ENCODE measurements at places on chromosomes 13 and 19. TPM values are rescaled to one million over a fixed set of nuclear protein-coding genes. Genes with fewer than 3 reads are reported as not detected.

DNA sequence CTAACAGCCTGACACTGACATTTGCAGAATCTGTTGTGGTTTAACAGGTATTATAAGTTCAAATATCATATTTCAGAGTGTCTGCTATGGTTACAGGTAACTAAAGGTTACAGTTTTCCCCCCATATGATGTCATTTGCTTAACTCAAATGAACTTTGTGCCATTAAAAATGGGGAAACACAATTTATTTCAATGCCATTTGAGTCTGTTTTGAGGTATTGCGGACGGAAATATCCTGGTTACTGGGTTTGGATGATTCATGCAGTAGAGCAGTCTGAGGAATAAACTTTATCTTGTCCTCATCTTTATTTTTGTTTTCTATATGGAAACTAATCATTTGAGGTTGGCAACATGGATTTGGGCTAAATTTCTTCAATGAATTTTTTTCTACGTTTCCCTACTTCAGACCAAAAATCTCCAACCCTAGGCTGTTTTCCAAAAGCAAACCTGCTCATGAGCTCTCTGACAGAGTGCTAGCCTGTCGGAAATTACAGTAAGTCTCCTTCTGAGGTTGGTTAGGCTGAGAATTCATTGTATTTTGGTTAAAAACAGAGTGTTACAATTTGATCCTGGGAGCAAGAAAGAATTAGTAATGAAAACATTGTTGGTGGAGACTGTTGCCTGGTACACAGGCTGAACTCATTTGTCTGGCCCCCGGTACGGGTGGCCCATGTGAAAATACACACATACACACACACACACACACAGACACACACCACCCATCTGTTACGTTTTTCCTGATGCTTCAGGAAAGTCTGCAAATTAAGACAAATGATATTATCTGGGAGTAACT is 66.1 kb downstream of the AKAP11 start:
- H3K27ac ChIP-seq = no peak overlapping the region
- no peak for DNase-seq
- H3K36me3 ChIP-seq = no peaks in the 10 kb centered on the region
- H3K4me3 ChIP-seq = no peak overlapping the region

DNA sequence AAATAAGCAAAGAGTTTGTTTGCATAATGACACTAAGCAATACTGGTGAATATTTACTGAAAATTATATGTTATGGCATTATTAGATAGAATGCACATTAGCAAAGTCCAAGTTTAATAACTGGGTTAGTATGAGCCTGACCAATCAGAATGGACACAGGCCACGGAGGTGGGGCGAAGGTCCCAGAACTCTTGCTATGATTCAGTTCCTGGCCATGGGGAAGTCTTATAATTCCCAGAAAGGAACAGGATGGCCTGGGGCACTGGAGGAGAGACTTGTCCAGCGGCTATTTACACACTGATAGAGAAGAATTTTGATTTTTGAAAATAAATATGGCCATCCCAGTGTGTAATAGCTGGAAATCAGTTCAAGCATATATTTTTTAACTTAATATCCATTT is 372.0 kb downstream of the EFNB2 start:
- no peaks in the 10 kb centered on the region for H3K36me3 ChIP-seq
- DNase-seq = no peak
- no peak overlapping the region for H3K27ac ChIP-seq
- H3K4me3 ChIP-seq = no peak overlapping the region
- H3K4me1 ChIP-seq = no peaks in the 10 kb centered on the region
- no peaks in the 10 kb centered on the region for H3K27me3 ChIP-seq

The ZNF816 gene
- polyA plus RNA-seq = 5.1 TPM

The MIA gene
- polyA plus RNA-seq = 7.4 TPM

GRCh38 chr13:66665991-66666390 is 564.1 kb downstream of the PCDH9 start:
- H3K36me3 ChIP-seq = no peaks in the 10 kb centered on the region
- H3K27me3 ChIP-seq = no peaks in the 10 kb centered on the region
- no peak overlapping the region for H3K4me3 ChIP-seq
- H3K4me1 ChIP-seq = no peaks in the 10 kb centered on the region
- no peak overlapping the region for H3K27ac ChIP-seq

GRCh38 chr13:49419276-49419675 is 24.6 kb downstream of the CAB39L start:
- H3K4me1 ChIP-seq = no peaks in the 10 kb centered on the region
- H3K4me3 ChIP-seq = no peak overlapping the region
- no peak overlapping the region for H3K27ac ChIP-seq
- H3K27me3 ChIP-seq = no peaks in the 10 kb centered on the region

The KLC3 gene
- polyA plus RNA-seq = 15.3 TPM

DNA sequence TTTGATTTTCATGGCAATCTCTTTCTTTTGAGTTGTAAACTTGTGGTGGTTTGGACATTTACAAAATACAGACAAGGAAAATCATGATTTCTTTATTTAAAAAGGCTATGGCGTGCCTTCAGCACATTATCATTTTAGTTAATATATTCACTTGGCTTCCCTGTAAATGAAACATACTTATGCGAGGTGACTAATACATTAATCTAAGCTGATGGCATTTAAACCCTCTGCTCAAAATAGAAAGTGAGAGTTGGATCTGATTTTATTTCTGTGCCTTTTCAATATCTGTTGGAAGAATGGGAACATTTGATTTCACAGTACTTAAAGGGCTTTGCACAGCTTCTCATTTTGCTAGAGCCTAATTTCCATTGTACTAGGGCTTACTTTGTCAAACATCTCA is 289.8 kb downstream of the MTUS2 start:
- no peak overlapping the region for H3K4me3 ChIP-seq
- H3K36me3 ChIP-seq = no peaks in the 10 kb centered on the region

The KLK2 gene
- 0.07 TPM for polyA plus RNA-seq

GRCh38 chr19:54073829-54074228 is 7.3 kb downstream of the TARM1 start:
- DNase-seq = no peak
- no peaks in the 10 kb centered on the region for H3K27me3 ChIP-seq
- H3K4me3 ChIP-seq = no peak overlapping the region
- no peak overlapping the region for H3K27ac ChIP-seq
- H3K4me1 ChIP-seq = no peaks in the 10 kb centered on the region

DNA sequence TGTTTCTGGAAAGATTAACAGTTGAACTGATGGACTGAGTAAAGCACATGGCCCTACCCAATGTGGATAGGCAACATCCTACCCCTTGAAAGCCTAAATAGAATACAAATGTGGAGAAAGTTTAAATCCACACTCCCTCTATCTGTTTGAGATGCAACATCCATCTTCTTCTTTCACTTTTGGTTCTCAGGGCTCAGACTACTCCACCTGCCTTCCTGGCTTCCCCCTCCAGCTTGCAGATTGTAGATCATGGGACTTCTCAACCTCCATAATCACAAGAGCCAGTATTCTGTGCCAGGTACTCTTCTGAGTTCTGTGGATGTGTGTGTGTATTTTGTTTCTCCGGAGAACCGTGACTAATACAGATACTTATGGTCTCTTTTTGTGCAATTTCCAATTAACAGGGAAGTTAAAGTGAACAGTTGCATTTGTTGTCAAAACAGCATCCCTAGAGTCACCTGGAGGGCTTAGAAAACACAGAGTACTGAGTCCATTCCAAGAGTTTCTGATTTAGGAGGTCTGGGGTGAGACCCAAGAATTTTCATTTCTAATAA is 590.3 kb upstream of the MIR17HG start:
- H3K36me3 ChIP-seq = no peaks in the 10 kb centered on the region
- no peak for DNase-seq
- H3K27ac ChIP-seq = no peak overlapping the region
- H3K4me1 ChIP-seq = no peaks in the 10 kb centered on the region
- H3K4me3 ChIP-seq = no peak overlapping the region
- H3K27me3 ChIP-seq = no peaks in the 10 kb centered on the region

The POLR2I gene
- polyA plus RNA-seq = 34.3 TPM

DNA sequence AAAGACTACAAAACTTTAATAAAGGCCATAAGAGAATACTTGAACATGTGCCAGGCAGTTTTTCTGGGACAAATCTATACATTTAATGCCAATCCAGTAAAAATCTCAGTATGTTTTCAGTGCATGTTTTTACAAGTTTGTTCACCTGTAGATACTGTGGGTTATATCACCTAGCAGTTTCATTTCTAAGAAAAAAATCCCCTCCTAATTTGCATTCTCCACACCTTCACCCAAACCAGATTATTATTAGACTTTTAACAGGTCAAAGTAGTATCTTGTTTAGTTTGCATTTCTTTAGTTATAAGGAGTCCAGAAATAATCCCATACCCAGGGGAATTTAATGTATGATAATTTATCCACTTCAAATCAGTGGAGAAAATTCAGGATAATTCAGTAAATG is 17.0 kb upstream of the LPAR6 start:
- peaks cover 2% of the 10 kb centered on the region for H3K4me1 ChIP-seq
- H3K27ac ChIP-seq = no peak overlapping the region
- DNase-seq = no peak
- no peaks in the 10 kb centered on the region for H3K27me3 ChIP-seq
- H3K36me3 ChIP-seq = no peaks in the 10 kb centered on the region

DNA sequence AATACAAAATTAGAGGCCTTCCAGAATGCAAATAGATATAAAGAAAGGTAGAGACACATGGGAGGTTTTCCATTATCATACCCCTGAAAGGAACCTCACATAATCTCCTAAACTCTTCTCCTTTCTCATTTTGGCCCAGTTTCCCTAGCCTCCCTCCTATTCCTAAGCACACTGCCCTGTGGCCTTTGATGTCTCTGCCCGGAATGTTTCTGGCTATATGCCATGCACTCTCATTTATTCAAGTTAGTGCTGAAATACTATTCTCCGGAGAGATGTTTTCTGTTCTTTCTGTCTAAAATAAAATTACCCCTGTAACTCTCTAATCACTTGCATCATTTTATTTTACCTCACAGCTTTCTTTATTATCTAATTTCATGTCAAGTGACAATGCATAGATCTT is 1287.7 kb downstream of the SLITRK5 start:
- no peaks in the 10 kb centered on the region for H3K27me3 ChIP-seq
- no peak overlapping the region for H3K4me3 ChIP-seq
- H3K27ac ChIP-seq = no peak overlapping the region
- H3K4me1 ChIP-seq = no peaks in the 10 kb centered on the region
- H3K36me3 ChIP-seq = no peaks in the 10 kb centered on the region

DNA sequence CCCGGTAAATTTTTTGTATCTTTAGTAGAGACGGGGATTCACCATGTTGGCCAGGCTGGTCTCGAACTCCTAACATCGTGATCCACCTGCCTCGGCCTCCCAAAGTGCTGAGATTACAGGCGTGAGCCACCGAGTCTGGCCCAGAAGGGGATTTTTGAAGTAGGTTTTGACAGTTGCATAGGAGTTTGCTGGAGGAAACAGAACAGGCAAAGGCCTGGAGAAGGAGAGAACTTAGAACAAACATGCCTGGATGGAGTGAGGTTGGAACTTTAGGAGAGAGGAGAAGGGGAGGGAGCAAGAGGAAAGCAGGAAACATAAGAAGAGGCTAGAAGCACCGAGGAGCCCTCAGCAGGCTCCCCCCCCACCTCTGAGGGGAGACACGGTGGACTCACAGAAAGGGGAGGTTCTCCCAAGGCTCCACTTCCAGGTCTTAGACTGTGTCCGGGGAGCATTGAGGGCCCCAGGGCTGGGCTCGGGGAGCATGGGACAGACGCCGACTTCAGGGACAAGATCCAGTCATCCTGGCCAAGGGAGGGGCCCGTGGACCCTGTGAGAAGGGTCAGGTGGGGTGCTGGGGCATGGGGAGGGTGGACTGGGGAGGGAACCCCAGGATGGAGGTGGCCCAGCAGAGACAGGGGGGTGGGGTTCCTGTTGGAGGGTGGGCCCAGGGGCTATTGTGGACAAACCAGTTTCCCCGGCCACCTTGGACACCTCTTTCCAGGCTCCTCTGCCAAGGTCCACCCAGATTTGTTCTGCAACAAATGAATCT is 1.8 kb upstream of the FBN3 start:
- peaks cover 10% of the 10 kb centered on the region for H3K4me1 ChIP-seq
- H3K36me3 ChIP-seq = no peaks in the 10 kb centered on the region
- H3K4me3 ChIP-seq = no peak overlapping the region
- DNase-seq = no peak
- H3K27me3 ChIP-seq = peaks cover 51% of the 10 kb centered on the region

DNA sequence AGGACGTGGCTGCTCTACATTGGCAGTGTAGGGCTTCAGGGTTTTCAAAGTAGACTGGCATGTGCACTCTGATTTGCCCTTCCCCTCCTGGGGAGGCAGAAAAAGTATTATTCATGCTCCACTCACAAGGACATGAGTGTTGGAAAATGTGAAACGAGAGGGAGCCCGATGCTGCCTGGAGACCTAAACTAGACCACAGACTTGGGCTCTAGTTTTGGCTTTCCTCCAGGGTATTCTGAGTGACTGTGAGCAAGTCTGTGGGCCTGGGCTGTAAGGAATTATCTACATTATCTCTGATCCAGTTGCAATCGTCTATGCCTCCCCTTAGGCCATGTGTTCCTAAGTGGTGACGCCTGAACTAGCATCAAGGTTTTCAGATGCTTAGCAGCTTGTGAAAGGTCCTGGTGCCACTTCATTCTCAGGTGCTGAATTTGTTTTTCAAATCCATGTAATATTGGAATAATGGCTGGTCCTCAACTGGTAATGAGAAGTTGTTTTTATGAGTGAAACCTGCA is 55.0 kb downstream of the MRPL57 start:
- H3K27me3 ChIP-seq = no peaks in the 10 kb centered on the region
- peaks cover 4% of the 10 kb centered on the region for H3K4me1 ChIP-seq
- no peak for DNase-seq
- no peak overlapping the region for H3K4me3 ChIP-seq
- H3K27ac ChIP-seq = no peak overlapping the region

The PSG11 gene
- polyA plus RNA-seq = not detected

GRCh38 chr13:22201375-22201925 is 530.6 kb downstream of the FGF9 start:
- H3K4me1 ChIP-seq = no peaks in the 10 kb centered on the region
- H3K4me3 ChIP-seq = no peak overlapping the region
- DNase-seq = no peak
- H3K36me3 ChIP-seq = no peaks in the 10 kb centered on the region

DNA sequence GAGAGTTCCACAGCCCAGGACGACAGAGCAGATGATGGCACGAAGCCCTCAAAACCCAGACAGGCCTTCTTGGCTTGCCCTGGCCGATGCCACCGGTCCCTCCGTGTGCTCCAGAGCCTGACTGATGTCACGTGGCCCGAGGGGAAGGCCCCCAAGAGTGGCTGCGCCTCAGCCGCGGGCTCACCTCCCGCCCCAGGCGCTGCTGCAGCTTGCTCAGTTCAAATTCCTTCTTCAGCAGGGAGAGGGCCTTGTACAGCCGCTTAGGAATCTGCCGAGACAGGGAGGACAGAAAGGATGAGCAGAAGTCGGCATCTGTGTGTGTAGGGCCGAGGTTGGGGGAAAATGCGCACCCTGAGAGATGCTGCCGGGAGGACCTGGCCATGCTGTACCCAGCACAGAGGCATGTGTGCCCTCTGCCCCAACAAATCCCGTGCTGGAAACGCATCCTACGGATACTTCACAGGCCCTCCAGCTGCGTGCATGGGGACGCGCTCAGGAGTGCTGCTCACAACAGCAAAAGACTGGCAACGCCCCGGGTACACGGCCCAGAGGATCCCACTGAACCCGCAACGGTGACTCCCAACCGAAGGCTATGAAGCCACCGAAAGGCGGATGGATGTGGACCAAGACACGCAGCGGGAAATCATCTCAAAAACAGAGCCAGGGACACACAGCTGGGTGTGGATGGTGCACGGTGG is 12.9 kb downstream of the LONP1 start:
- peaks cover 49% of the 10 kb centered on the region for H3K36me3 ChIP-seq
- no peak overlapping the region for H3K4me3 ChIP-seq
- no peaks in the 10 kb centered on the region for H3K27me3 ChIP-seq
- no peak overlapping the region for H3K27ac ChIP-seq
- no peaks in the 10 kb centered on the region for H3K4me1 ChIP-seq

GRCh38 chr13:27147530-27148170 is 24.0 kb downstream of the USP12 start:
- H3K36me3 ChIP-seq = no peaks in the 10 kb centered on the region
- H3K4me1 ChIP-seq = peaks cover 3% of the 10 kb centered on the region
- H3K27me3 ChIP-seq = no peaks in the 10 kb centered on the region
- no peak overlapping the region for H3K4me3 ChIP-seq

The CD22 gene
- polyA plus RNA-seq = 0.06 TPM

The CAPN12 gene
- 6.0 TPM for polyA plus RNA-seq

The GAPDHS gene
- polyA plus RNA-seq = not detected
